ENCODE measurements at places on chromosomes 3 and 15. TPM values are rescaled to one million over a fixed set of nuclear protein-coding genes. Genes with fewer than 3 reads are reported as not detected.

LPP gene
- 160 TPM for total RNA-seq

DNA sequence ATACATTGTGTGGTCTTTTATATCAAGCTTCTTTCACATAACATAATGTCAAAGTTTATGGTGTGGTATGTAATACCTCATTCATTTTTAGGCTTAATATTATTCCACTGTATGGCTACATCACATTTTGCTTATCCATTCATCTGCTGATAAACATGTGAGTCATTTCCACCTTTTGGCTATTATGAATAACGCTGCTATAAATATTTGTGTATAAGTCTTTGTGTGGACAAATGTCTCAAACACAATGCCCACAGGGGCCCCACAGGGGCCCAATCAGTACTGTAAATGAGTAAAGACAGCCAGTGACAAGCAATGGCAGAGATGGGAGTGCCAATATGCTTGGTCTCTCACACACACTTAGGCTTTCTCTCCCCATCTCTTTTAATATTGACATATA, 54.2 kb downstream of the PIK3R4 start:
- H3K4me1 ChIP-seq = no peaks in the 10 kb centered on the region
- no peaks in the 10 kb centered on the region for H3K36me3 ChIP-seq
- no peak overlapping the region for H3K4me3 ChIP-seq
- H3K27ac ChIP-seq = no peak overlapping the region
- H3K27me3 ChIP-seq = no peaks in the 10 kb centered on the region

DNA sequence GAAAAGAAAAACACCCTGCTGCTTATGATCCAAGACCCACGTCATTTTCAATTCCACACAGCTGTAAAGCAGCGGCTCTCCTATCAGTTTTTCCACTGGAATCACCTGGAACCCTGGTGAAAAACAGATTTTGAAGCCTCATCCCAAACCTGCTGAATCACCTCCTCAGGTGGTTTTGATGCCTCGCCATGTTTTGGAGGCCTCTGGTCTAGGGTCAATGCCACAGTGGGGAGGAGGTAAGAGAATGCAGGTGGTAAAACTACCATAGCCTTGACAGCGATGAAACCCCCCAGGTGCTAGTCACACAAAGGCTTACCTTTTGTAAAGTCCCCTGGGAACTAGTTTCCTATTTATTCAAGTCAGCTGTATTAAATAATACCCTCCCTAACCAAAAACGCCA, 24.8 kb downstream of the MYO1E start:
- H3K27me3 ChIP-seq = no peaks in the 10 kb centered on the region
- DNase-seq = no peak
- H3K4me3 ChIP-seq = no peak overlapping the region
- no peaks in the 10 kb centered on the region for H3K36me3 ChIP-seq

DNA sequence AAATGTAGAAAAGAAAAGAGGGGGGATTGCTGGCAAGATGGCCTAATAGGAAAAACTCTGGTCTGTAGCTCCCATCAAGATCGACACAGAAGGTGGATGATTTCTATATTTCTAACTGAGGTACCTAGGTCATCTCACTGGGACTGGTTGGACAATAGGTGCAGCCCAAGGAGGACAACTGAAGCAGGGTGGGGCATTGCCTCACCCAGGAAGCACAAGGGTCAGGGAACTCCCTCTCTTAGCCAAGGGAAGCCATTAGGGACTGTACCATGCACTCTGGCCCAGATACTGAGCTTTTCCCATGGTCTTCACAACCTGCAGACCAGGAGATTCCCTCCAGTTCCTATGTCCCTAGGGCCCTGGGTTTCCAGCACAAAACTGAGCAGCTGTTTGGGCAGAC, 22.6 kb upstream of the IGSF10 start:
- H3K36me3 ChIP-seq = no peaks in the 10 kb centered on the region
- H3K4me1 ChIP-seq = no peaks in the 10 kb centered on the region
- H3K4me3 ChIP-seq = no peak overlapping the region
- no peak for DNase-seq
- H3K27ac ChIP-seq = no peak overlapping the region

DNA sequence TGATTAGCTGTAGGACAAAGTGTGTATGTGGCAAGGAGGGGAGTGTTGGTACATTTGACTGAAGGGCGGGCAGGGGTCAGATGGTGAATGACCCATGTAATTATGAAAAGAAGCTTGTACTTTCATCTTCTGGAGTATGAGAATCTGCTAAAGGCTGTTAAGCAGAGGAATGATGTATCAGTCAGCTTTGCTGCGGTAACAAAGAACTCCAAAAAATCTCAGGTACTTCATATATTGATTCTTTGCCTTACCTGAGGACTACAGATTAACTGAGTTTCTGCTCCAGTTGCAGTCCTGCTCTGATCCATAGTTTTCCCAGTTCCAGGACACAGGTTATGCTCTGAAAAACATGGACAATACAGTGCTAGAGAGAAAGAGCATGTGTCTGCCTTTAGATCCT, 115.1 kb downstream of the NEK11 start:
- H3K4me1 ChIP-seq = no peaks in the 10 kb centered on the region
- H3K4me3 ChIP-seq = no peak overlapping the region
- DNase-seq = no peak
- no peaks in the 10 kb centered on the region for H3K36me3 ChIP-seq

DNA sequence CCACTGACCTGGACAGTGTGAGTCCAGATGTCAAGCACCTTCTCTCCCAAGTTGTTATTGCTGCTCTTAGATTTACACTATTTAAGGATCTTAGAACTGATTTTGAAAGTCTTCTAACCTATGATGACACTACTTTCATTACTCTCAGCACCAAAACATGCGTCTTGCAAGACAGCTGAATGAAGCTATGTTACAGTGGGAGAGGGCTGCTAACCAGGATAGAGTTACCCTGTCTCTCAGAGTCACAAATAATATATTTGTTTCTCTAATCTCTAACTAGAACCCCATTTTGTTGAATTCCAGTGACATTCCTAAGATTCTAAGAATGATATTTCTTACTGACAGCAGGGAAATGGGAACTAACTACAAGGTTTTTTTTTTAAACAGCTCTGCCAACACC, 455.5 kb downstream of the MAGI1 start:
- no peak overlapping the region for H3K4me3 ChIP-seq
- H3K36me3 ChIP-seq = no peaks in the 10 kb centered on the region
- no peaks in the 10 kb centered on the region for H3K4me1 ChIP-seq
- H3K27ac ChIP-seq = no peak overlapping the region
- H3K27me3 ChIP-seq = no peaks in the 10 kb centered on the region

DNA sequence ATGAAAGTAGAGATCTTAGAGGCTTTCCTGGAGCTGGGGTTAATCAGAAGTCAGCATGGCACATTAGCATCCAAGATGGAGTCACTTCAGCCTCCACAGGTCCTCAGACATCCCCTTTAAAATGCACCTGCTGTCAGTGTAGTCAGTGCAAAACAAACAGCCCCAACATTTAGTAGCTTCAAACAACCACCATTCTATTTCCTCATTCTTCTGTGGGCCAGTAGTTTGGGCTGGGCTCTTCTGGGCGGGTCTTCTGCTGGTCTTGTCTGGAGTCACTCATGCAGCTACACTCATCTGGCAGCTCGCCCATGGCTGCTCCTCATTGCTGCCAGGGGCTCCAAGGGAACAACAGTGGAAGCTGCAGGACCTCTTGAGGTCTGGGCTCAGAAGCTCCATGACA, 99.9 kb downstream of the TLE3 start:
- H3K27me3 ChIP-seq = no peaks in the 10 kb centered on the region
- peak; percentile 78 for DNase-seq
- no peaks in the 10 kb centered on the region for H3K36me3 ChIP-seq
- H3K27ac ChIP-seq = no peak overlapping the region

- peak; percentile 57 for DNase-seq
- no peak overlapping the region for H3K4me3 ChIP-seq
- peaks cover 3% of the 10 kb centered on the region for H3K4me1 ChIP-seq
- no peak overlapping the region for H3K27ac ChIP-seq
- H3K36me3 ChIP-seq = no peaks in the 10 kb centered on the region
Measured at GRCh38 chr3:72821161-72821781, 27.0 kb downstream of the SHQ1 start.

GRCh38 chr3:131812433-131812832, 222.4 kb downstream of the CPNE4 start:
- H3K36me3 ChIP-seq = no peaks in the 10 kb centered on the region
- DNase-seq = no peak
- H3K27me3 ChIP-seq = no peaks in the 10 kb centered on the region
- H3K4me1 ChIP-seq = no peaks in the 10 kb centered on the region
- H3K4me3 ChIP-seq = no peak overlapping the region

GRCh38 chr3:152229692-152230091, 39.0 kb upstream of the MBNL1 start:
- no peaks in the 10 kb centered on the region for H3K36me3 ChIP-seq
- H3K4me1 ChIP-seq = no peaks in the 10 kb centered on the region
- H3K27me3 ChIP-seq = no peaks in the 10 kb centered on the region
- DNase-seq = no peak
- no peak overlapping the region for H3K4me3 ChIP-seq
- H3K27ac ChIP-seq = no peak overlapping the region

DNA sequence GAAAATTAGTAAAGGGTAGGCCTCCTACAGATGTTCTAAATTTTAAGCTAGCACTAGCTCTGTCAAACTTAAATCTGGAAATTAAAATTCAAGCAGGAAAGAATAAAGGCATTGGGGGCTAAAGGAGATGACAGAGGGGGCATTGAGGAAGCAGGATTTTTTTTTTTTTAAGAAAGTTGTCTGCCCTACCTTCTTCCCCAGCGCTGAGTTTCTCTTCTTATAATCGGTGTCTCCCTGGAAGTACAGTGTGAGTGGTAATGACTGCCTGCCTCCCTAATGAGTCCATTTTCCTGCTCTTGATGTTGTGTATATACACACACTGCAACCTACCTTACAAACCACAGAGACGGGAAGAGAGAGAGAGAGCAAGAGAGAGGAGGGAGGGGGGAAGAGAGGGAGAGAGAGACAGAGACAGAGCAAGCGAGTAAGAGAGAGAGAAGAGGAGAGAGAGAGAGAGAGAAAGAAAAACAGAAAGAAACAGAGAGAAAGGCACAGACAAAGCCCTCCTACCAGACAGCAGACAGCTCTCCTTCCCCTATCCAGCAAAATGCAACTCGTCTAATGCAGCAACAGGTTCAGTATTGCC, 47.0 kb downstream of the ZBTB20 start:
- peaks cover 5% of the 10 kb centered on the region for H3K4me1 ChIP-seq
- no peaks in the 10 kb centered on the region for H3K27me3 ChIP-seq
- peak overlapping the region; percentile 14 for H3K4me3 ChIP-seq
- peak overlapping the region; percentile 62 for H3K27ac ChIP-seq
- H3K36me3 ChIP-seq = no peaks in the 10 kb centered on the region

GRCh38 chr3:128273109-128273840, 120.0 kb downstream of the EEFSEC start:
- H3K27ac ChIP-seq = no peak overlapping the region
- H3K27me3 ChIP-seq = no peaks in the 10 kb centered on the region
- DNase-seq = no peak
- peaks cover under 1% of the 10 kb centered on the region for H3K4me1 ChIP-seq

All from left lung (tissue), 14 donors.